Epithelial cell of prostate (primary cell): ENCODE measurements at places on chromosomes 4 and X.

DNA sequence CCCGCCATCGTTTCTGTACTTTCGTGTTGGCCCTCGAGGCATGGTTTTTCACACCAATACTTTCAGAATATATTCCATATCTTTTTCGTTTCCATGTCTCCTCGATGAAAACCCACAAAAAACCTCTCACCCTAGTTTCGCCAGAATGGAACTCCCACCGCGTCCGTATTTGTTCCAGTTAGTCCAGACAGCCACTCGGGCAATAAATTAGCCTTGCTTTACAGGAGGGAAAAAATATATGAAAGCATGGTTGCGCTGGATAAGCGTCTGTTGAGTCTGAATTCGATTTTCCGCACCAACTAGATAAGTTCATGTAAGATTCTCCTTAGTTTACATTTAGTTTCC, 550 bp upstream of the CHM start:
- DNase-seq, result no peak

DNA sequence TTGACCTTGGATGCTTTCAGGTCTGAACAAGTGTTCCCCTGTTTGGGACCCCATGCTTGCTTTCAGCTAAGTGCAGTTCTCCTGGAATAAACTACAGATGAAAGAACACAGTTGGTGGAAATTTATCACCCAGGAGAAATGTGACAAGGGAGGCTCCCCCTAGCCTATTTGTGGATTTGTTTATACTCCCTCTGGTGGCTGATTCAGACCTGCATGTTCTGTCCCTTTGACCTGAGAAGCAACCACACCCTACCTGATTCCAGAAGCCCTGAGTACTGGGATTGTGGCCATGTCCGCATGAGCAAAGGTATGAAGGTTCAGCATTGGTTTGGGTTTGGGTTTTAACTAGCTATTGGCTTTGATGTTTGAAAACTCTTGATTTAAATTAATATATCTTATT, 440.9 kb downstream of the MID1IP1 start:
- DNase-seq, result peak; percentile 6

DNA sequence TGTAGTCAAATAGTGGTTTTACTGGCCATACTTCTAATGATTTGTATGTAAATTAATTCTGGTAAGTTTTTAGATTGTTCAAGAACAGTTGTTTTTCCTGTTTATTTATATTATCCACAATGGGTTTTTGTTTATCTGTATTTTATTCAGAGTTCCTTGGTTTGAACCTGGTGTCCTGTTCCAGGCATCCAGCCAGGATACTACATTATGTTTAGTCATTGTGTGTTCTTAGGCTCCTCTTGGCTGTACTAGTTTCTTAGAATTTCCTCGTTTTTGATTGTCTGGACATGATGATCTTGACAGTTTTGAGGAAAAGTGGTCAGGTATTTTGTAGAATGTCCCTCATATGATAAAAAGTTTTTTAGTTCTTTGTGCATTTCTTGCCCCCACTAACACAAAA, 7.8 kb downstream of the TIGD2 start:
- no peak for DNase-seq

DNA sequence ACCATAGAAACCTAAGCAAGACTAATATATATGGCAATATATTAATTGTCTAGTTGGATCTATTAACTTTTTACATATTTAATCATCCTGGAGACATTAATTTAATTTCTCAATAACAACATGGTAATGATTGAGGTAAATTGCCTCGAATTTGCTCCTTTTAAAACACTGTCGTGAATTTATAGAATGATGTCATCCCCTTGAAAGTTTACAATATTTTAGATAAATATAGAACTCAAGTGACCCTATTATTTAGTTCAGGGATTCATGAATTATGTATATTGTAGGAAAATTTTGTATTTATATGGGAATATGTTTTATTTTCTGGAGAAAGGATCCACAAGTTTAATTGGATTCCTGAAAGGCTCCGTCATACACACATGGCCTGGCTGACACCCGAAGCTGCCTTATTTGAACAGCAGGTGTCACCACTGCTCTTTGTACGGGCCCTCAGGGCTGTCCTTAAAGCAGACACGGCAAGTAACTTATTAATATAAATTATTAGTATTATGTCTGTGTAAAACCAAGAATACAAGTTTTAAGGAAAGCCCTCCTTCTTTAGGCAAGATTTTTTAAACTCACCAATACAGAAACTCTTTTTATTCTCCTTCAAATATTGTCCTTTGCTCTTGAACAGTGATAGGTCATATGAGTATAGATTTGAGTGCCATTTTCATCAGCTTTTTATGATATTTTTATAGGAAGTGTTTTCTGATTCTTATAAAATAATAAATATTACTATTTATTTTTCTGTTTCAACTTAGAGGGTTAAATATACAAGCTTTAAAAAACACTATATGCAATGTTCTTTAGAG, 1.9 kb upstream of the PLRG1 start:
- no peak for DNase-seq

GRCh38 chrX:133399411-133399810, 15.9 kb downstream of the GPC4 start:
- DNase-seq, result no peak

GRCh38 chr4:17577665-17578481, 875 bp downstream of the LAP3 start:
- DNase-seq, result no peak

- DNase-seq, result no peak
These were observed 183.5 kb upstream of the GPC4 start for GRCh38 chrX:133598601-133599335.

- no peak for DNase-seq
These were observed 13.8 kb downstream of the GRXCR1 start for GRCh38 chr4:42906341-42906740.

DNA sequence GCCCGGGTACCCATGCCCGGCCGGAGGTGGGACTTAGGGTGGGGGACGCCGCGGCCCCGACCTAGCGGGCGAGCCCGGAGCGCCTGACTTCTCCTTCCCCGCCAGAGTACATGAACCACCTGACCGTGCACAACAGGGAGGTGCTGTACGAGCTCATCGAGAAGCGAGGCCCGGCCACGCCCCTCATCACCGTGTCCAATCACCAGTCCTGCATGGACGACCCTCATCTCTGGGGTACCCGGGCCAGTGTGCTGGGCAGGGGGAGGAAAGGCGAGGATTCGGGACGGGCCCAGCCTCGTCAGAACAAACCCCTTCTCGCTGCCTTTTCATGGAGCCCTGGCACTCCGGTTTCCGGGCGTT, 622 bp downstream of the TAFAZZIN start:
- no peak for DNase-seq

DNA sequence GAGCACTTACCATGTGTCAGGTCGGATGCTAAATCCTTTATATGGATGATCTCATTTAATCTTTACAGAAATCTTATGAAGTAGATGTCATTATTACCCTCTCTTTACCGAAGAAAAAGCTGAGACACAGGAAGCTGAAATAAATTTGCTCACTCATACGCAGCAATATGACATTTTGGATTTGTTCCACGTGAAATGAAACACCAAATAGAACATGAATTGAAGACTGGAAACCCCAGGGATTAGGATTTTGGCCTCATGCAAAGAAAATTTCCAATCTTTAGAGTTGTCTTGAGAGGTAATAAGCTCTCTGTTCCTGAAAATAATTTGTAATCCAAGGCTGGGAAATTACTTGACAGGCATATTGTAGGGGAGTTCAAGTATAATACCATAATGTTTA, 354.4 kb upstream of the CLNK start:
- DNase-seq, result no peak

DNA sequence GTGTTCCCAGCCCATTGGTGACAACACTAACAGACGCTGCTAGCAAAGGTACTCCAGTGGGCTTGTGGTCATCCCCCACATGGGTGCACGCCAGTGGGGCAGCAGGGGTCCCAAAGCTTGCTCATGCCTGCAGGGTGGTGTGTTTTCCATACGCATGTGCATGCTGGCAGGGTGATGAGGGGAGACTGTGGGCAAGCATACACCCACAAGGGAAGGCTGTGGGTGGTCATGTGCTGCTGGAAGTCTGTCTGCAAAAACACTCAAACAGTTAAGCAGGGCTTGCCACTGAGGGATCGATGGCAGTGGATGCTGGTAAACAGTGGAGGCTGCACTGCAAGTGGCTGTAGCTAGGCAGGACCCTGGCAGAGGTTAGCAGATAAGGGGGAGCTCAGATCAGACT, 79.9 kb downstream of the FAAH2 start:
- no peak for DNase-seq

DNA sequence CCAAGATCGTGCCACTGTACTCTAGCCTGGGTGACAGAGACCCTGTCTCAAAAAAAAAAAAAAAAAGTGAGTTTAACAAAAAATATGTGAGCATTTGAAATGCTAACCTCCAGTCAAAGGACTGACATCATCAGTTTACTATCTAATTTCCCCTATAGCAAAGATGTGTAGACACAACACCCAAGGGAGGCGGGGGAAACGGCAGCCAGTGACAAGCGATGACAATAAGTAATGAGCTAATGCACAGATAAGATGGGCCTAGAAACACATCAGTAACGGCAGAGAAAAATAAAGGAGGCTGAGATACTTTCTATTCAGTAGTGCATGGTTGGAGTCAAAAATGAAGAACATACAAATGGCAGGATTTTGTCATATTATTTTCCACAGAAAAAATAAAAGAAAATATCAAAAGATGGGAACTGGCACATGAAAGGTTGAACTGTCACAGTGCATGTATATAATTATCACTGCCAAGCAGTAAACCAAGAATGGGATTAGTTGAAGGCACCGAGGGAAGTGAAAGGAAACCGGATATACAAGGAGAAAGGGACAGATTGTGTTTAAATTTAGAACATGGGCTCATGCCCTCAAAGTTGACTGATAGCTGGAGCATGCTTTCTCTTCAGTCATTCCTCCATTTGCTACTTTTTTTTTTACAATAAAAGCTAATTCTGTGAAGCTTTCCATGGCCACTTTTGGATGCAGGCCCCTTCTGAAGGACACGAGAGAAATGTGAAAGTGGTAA, 41.8 kb downstream of the IGFBP7 start:
- DNase-seq, result no peak

- no peak for DNase-seq
These were observed 178.6 kb downstream of the TRAM1L1 start for GRCh38 chr4:116906758-116907157.

DNA sequence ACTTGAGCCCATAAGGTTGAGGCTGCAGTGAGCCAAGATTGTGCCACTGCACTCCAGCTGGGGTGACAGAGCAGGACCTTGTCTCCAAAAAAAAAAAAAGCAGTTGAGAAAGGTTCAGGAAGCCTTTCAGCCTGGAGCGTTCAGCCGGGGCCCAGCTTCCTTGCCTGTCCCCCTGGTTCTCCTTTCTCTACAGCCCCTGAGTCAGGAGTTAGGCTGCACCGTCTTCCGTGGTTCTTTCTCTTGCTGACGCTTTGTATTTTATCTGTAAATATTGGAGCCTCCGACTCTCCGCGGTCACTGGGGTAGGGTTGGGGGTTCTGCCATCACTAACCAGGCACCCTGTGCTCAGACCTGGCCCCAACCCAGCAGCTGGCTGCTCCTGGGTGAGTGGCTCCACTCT, 13.8 kb upstream of the UVSSA start:
- no peak for DNase-seq

- DNase-seq, result no peak
These were observed 961.7 kb downstream of the RPA4 start for GRCh38 chrX:97845451-97845850.

DNA sequence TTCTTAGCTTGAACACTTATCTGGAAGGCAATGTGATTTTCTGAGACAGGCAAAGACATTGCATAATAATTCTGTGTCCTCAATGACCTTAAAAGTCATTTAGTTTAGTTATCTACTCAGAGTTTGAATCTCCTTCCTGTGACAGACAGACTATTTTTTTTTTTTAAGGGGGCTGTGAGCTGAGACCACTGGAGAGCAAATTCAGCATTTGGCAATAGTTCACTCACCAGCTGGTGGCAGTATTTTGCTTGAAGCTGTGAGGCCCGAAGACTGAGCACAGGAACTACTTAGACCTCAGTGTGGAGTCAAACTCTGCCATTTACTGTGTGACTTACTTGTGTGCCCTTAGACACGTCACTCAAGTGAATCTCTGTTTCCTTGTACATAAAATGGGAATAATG, 22.9 kb upstream of the CPE start:
- DNase-seq, result no peak

GRCh38 chr4:105544520-105545286, 7.7 kb upstream of the ARHGEF38 start:
- no peak for DNase-seq

GRCh38 chrX:38803243-38803587, 2.0 kb downstream of the MID1IP1 start:
- no peak for DNase-seq

DNA sequence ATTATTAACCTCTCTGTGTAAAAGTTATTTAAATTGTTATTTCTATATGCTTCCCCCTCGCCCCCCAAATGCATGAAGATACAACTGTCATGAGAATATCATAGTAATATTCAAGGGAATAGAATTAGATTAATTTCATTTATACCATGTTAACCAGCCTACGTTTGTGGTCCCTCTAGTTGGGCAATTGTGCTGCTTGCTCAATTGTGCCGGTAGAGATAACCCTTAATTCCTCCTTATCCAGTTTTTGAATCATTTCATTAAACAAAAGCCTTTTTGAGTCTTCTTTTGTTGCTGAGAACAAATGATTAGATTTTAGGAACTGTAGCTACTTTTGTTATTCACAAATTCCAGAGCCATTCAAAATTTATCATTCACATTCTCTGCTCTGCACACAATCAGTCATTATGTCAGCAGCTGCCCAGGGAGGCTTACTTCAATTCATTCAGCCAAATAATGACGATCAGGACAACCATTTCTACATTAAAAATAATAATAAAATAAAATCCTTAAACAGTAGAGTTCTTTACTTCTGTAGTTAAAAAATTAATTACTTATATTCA, 98.1 kb downstream of the ADGRL3 start:
- no peak for DNase-seq

- no peak for DNase-seq
These were observed 72.9 kb downstream of the CLNK start for GRCh38 chr4:10611673-10612072.

GRCh38 chr4:88477229-88477860, 20.4 kb downstream of the HERC5 start:
- no peak for DNase-seq
